A549 treated with RU486 at 1 μM for 4 hours (cell line): ENCODE measurements at places on chromosomes 13 and 19. TPM values are rescaled to one million over a fixed set of nuclear protein-coding genes. Genes with fewer than 3 reads are reported as not detected.

Gene DHX34
- total RNA-seq = 22.8 to 35.5 TPM (median 34.0 TPM) in 5 replicates

Gene KLHL1
- not detected in 5 replicates for total RNA-seq

Gene C19orf81
- 7.1 to 13.3 TPM (median 9.7 TPM) in 5 replicates for total RNA-seq

Gene PRTN3
- 0.26 to 0.50 TPM (median 0.34 TPM) in 4 of 5 replicates, not detected in the other for total RNA-seq

Gene ADGRE3
- not detected in 5 replicates for total RNA-seq

Gene SLC10A2
- total RNA-seq = not detected in 5 replicates

Gene CYP4F8
- not detected in 5 replicates for total RNA-seq

Gene ZNF135
- total RNA-seq = not detected in 5 replicates

Gene TINCR
- 2.0 to 3.1 TPM (median 2.6 TPM) in 5 replicates for total RNA-seq

Gene JSRP1
- 0.44 to 1.00 TPM (median 0.60 TPM) in 4 of 5 replicates, not detected in the other for total RNA-seq

Gene CEACAM16
- 0.14 to 0.30 TPM (median 0.15 TPM) in 3 of 5 replicates, not detected in the others for total RNA-seq

Gene CCNE1
- 22.5 to 26.7 TPM (median 24.9 TPM) in 5 replicates for total RNA-seq

Gene LYPD5
- total RNA-seq = 0.14 to 0.22 TPM (median 0.15 TPM) in 3 of 5 replicates, not detected in the others

Gene CNFN
- 37.4 to 59.3 TPM (median 47.4 TPM) in 5 replicates for total RNA-seq

Gene ATXN8OS
- not detected in 5 replicates for total RNA-seq

Gene HIPK4
- 0.15 to 0.32 TPM (median 0.19 TPM) in 5 replicates for total RNA-seq

Gene IFNL4
- not detected in 5 replicates for total RNA-seq

Gene UCHL3
- total RNA-seq = 39.5 to 54.4 TPM (median 50.3 TPM) in 5 replicates

Gene TRPM4
- total RNA-seq = 6.4 to 10.4 TPM (median 9.5 TPM) in 5 replicates

Gene ZNF43
- 2.1 to 4.2 TPM (median 2.9 TPM) in 5 replicates for total RNA-seq

Gene PSG6
- 0.18 to 0.26 TPM in 2 of 5 replicates, not detected in the others for total RNA-seq

Gene LRRC63
- total RNA-seq = not detected in 5 replicates

Gene ZNF486
- total RNA-seq = not detected in 5 replicates

Gene SCN1B
- 9.6 to 19.7 TPM (median 15.9 TPM) in 5 replicates for total RNA-seq

Gene NTF4
- total RNA-seq = 0.17 to 0.65 TPM (median 0.29 TPM) in 5 replicates

Gene SULT2B1
- total RNA-seq = 14.1 to 20.7 TPM (median 15.9 TPM) in 5 replicates

Gene PLPP2
- 76.7 to 118 TPM (median 109 TPM) in 5 replicates for total RNA-seq

Gene CGB3
- total RNA-seq = 0.38 TPM in 1 of 5 replicates, not detected in the others

Gene SPTBN4
- 0.59 to 1.3 TPM (median 0.90 TPM) in 5 replicates for total RNA-seq

Gene ZNF429
- not detected in 5 replicates for total RNA-seq

Gene COL4A1
- 58.8 to 107 TPM (median 92.5 TPM) in 5 replicates for total RNA-seq

Gene KLK12
- not detected in 5 replicates for total RNA-seq

Gene C19orf33
- total RNA-seq = 617 to 825 TPM (median 744 TPM) in 5 replicates

Gene ZNF433
- total RNA-seq = not detected in 5 replicates

Gene APOC1
- 102 to 147 TPM (median 119 TPM) in 5 replicates for total RNA-seq

Gene ERICH4
- 0.10 TPM in 1 of 5 replicates, not detected in the others for total RNA-seq
